ENCODE measurements at places on chromosomes 13 and 19.
A peak's percentile ranks its signal among the peaks of the same experiment; 100 is the strongest.

- H3K4me1 ChIP-seq, result peaks cover 46% of the 10 kb centered on the region
- DNase-seq, result no peak
- no peak overlapping the region for H3K4me3 ChIP-seq
- H3K27ac ChIP-seq, result no peak overlapping the region
- no peaks in the 10 kb centered on the region for H3K27me3 ChIP-seq
Observed at GRCh38 chr19:2331601-2332246, 3.2 kb downstream of the SPPL2B start.

GRCh38 chr19:56750658-56751057, 79.1 kb upstream of the ZNF835 start:
- H3K27ac ChIP-seq, result no peak overlapping the region
- no peak overlapping the region for H3K4me3 ChIP-seq
- no peaks in the 10 kb centered on the region for H3K27me3 ChIP-seq
- DNase-seq, result no peak
- no peaks in the 10 kb centered on the region for H3K4me1 ChIP-seq

DNA sequence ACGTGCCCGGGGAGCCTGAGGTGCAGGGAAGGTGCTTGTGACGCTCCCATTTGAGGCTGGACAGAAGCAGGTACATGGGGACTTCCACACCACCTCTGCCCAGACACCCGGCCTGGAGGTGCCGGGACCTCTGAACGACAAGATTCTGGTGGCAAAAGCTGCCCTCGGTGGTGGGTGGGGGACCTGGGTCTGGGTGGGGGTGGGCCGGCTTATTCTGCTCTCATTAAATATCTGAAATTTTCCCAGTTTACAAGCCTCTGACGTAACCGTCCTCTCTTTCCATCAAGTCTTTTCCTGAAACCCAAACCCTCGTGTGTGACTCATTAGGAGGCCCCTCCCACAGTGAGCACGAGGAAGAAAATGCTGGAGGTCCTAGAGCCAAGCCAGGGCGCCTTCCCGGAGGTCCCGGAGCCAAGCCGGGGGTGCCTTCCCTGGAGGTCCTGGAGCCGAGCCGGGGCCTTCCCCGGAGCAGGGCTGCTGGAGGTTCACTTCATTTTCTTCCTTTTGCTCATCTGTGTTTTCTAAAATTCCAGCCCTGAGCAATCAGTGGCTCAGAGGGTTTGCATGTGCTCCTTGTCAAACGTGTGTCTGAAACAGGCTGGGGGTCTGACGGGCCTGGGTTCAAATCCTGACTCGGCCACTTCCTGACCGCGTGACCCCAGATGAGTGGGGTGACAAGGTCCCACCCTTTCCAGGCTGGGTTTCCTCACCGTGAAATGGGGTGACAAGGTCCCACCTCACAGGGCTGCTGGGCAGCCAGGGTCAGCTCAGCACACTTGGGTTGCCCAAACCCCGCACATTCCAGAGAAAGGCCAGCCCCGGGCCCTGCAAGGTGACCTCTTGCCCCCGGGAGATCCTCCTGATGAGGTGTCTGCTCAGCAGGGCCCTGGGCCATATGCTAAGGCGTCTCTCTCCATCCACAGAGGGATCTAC, 10.0 kb downstream of the CFD start:
- peak overlapping the region; percentile 16 for H3K27ac ChIP-seq
- no peaks in the 10 kb centered on the region for H3K27me3 ChIP-seq
- H3K4me1 ChIP-seq, result peaks cover 13% of the 10 kb centered on the region
- DNase-seq, result no peak

- H3K36me3 ChIP-seq, result no peaks in the 10 kb centered on the region
- H3K27me3 ChIP-seq, result no peaks in the 10 kb centered on the region
- DNase-seq, result peak; percentile 70
Observed at GRCh38 chr13:74132776-74133656, 1.2 kb downstream of the KLF12 start.

DNA sequence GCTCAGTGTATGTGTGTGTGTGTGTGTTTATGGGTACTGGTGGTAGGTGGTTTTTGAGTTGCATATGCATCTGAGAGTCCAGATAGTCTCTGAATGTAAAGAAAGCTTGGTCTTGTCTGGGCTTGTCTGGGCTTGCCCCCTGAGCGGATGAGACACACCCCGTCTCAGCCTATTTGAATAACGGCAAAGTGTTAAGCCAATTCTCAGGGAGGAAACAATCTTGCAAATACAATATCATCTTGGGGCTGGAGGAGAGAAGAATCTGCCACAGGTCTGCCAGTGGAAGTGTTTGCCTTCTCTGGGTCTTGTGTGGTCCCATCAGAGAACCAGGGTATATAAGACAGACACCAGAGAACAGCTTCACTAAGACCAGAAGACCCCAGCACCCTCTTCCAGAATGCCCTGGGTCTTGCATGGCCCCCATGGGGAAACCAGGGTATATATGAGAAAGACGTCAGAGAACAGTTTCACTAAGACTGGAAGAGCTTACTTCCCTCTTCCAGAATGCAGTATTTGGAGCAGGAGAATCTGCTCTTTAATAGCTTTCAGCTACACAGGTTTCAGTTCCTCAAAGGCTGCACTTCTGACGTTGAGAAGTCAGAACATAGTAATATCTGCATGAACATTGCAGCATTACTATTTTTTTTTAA, 13.3 kb downstream of the CD70 start:
- peak overlapping the region; percentile 57 for H3K27ac ChIP-seq
- H3K36me3 ChIP-seq, result no peaks in the 10 kb centered on the region
- no peak for DNase-seq
- H3K4me1 ChIP-seq, result peaks cover 7% of the 10 kb centered on the region
- H3K27me3 ChIP-seq, result peaks cover under 1% of the 10 kb centered on the region

DNA sequence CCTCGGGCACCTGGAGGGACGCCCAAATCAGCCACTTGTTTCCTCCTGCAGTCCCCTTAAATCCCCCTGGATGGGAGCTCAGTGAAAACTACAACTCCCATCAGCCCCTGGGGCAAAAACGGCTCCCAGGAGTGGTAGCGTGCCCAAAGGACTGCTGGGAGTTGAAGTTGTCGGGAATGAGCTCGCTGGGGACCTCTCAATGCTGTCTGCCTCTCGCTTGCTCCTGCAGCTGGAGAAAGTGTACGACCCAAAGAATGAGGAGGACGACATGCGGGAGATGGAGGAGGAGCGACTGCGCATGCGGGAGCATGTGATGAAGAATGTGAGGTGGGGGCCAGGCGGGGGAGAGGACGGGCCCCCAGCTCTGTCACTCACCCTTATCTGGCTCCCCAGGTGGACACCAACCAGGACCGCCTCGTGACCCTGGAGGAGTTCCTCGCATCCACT, 14.7 kb upstream of the DHDH start:
- H3K4me1 ChIP-seq, result no peaks in the 10 kb centered on the region
- no peak overlapping the region for H3K4me3 ChIP-seq
- no peak for DNase-seq
- no peak overlapping the region for H3K27ac ChIP-seq
- peaks cover 15% of the 10 kb centered on the region for H3K36me3 ChIP-seq

GRCh38 chr13:112712451-112713207, 22.8 kb downstream of the ATP11A start:
- no peaks in the 10 kb centered on the region for H3K27me3 ChIP-seq
- H3K36me3 ChIP-seq, result no peaks in the 10 kb centered on the region
- no peak overlapping the region for H3K4me3 ChIP-seq
- DNase-seq, result no peak

GRCh38 chr13:24381541-24382265, 72.3 kb downstream of the C1QTNF9 start:
- H3K27ac ChIP-seq, result no peak overlapping the region
- H3K27me3 ChIP-seq, result no peaks in the 10 kb centered on the region
- H3K36me3 ChIP-seq, result no peaks in the 10 kb centered on the region
- H3K4me1 ChIP-seq, result no peaks in the 10 kb centered on the region

DNA sequence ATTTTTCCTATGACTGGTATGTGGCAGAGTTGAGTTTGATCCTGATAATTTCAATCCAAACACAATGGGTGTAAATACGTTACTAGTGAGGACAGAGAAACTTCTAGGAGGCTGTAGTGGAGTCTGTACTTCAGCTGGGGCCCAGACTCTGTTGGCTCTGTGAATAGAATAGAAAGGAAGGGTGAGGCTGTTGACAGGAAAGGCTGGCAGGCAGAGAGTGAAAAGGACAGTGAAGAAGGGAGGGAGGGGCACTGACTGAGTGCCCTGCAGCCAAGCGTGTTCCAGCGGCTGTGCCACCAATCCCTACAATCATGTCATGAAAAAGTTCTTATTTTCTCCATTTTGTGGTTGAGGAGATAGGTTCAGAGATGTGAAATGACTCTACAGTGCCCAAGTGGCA, 80.5 kb downstream of the MBNL2 start:
- no peak for DNase-seq
- no peak overlapping the region for H3K27ac ChIP-seq
- H3K36me3 ChIP-seq, result no peaks in the 10 kb centered on the region
- H3K27me3 ChIP-seq, result no peaks in the 10 kb centered on the region
- H3K4me1 ChIP-seq, result peaks cover 7% of the 10 kb centered on the region
- H3K4me3 ChIP-seq, result no peak overlapping the region

DNA sequence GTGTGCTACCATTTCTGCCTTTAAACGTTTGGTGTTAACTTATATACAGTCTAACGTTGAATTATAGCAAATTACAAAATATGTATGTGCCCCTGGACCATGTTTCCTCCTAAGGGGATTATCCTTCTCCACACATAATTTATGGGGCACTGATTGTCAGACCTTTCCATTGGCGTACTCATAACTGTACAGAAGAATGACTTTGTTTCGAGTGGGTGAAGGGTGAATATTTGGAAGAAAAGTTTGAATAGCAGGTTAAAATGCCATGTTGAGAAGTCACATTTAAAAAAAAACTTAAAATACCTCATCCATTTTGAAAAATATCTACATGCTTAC, 58.8 kb downstream of the SLC10A2 start:
- H3K4me1 ChIP-seq, result no peaks in the 10 kb centered on the region
- no peak overlapping the region for H3K4me3 ChIP-seq
- DNase-seq, result no peak
- no peaks in the 10 kb centered on the region for H3K36me3 ChIP-seq
- H3K27ac ChIP-seq, result no peak overlapping the region

DNA sequence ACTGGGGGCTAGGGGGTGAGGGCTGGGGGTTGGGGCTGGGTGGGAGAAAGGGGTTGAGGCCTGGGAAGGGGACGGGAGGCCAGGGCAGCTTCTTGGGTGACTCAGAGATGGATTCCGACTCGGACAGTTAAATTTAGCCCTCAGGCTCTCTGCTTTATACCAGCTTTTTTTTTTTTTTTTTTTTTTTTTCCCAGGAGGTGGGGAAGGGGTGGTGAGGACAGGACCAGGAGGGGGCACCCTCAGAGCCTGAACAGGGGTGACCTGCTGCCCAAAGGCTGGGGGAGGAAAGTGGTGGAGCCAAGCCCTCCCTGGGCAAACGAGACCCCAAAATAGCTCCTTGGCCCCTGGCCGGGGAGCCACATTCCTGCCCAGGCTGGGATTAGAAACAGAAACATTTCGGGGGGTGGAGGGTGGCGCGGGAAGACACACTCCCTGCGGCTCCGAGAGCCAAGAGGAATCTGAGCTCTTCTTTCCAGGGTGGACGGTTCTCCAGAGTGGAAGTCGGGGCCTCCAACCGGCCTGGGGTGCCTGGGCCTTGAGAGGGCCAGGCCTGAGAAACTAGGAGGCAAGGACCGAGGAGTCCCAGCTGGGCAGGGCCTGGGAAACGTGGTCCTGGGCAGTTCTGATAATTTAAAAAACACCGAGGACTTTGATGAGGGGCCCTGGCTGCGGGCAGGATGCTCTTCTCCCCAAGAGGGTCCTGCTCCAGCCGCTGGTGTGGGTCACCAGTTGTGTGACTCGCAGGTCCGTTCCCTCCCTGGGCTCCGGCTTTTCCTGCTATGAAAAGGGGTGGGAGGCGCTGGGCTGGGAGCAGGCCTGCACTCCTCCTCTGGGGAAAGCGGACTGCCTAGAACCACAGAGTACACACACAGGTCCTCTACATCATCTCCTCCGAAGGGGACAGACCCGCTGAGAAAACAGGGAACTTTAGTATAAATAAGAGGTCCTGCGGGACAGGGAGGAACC, 813 bp upstream of the DMPK start:
- no peak for DNase-seq
- H3K27ac ChIP-seq, result no peak overlapping the region
- peaks cover 20% of the 10 kb centered on the region for H3K4me1 ChIP-seq
- peaks cover 5% of the 10 kb centered on the region for H3K27me3 ChIP-seq
- no peak overlapping the region for H3K4me3 ChIP-seq

DNA sequence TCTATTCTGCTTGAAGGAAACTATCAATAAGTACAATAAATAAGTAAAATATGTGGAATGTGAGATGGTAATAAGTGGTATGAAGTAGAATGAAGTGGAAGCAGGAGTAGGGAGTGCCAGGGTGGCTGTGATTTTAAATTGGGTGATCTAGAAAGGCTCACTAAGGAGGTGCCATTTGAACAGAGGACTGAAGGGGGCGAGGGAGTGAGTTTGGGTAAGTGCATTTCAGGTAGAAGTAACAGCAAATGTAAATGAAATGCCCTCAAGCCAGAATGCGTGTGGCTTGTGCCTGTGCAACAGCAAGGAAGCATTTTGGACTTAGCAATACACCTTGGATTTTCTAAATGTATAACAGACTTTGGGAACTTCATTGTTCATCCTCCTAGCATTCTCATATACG, 77.1 kb downstream of the CCNA1 start:
- no peaks in the 10 kb centered on the region for H3K36me3 ChIP-seq
- no peak for DNase-seq
- H3K27me3 ChIP-seq, result no peaks in the 10 kb centered on the region
- no peak overlapping the region for H3K4me3 ChIP-seq

- no peaks in the 10 kb centered on the region for H3K27me3 ChIP-seq
- H3K4me1 ChIP-seq, result peaks cover 28% of the 10 kb centered on the region
- H3K4me3 ChIP-seq, result peak overlapping the region; percentile 44
- peaks cover under 1% of the 10 kb centered on the region for H3K36me3 ChIP-seq
- no peak overlapping the region for H3K27ac ChIP-seq
Observed at GRCh38 chr19:2032296-2032941, 16.9 kb upstream of the BTBD2 start.

- no peak for DNase-seq
- H3K27ac ChIP-seq, result no peak overlapping the region
- peaks cover 7% of the 10 kb centered on the region for H3K4me1 ChIP-seq
- H3K36me3 ChIP-seq, result peaks cover 10% of the 10 kb centered on the region
- H3K4me3 ChIP-seq, result no peak overlapping the region
Observed at GRCh38 chr19:10831987-10832938, 3.7 kb downstream of the TMED1 start.

- no peak for DNase-seq
- no peaks in the 10 kb centered on the region for H3K27me3 ChIP-seq
- H3K4me1 ChIP-seq, result peaks cover 13% of the 10 kb centered on the region
- no peak overlapping the region for H3K4me3 ChIP-seq
- no peak overlapping the region for H3K27ac ChIP-seq
Observed at GRCh38 chr19:38006361-38007045, 99.5 kb downstream of the SIPA1L3 start.

DNA sequence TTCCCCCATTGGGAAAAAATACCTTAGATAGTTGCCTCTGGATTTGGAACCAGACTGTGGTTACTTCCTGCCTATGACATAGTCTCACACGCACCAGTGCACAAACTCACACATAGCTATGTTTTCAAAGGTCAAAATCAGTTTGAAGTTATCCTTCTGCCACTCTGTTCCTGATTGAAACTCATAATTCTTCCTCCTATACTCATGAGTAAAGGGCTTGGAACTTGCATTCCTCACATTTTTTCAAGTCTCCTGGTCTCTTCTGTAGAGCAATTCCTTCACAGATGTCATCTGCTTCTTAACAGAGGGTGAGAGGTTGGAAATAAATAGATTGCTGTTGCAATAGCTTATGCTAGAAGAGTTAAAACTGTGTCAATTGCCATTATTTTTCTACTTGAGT, 18.6 kb upstream of the POSTN start:
- H3K27ac ChIP-seq, result no peak overlapping the region
- no peak for DNase-seq
- no peaks in the 10 kb centered on the region for H3K36me3 ChIP-seq
- H3K4me1 ChIP-seq, result no peaks in the 10 kb centered on the region
- no peaks in the 10 kb centered on the region for H3K27me3 ChIP-seq
- H3K4me3 ChIP-seq, result no peak overlapping the region

GRCh38 chr13:40787062-40787461, 2.3 kb upstream of the SLC25A15 start:
- DNase-seq, result no peak
- H3K27me3 ChIP-seq, result no peaks in the 10 kb centered on the region
- no peak overlapping the region for H3K4me3 ChIP-seq
- no peaks in the 10 kb centered on the region for H3K36me3 ChIP-seq
- no peak overlapping the region for H3K27ac ChIP-seq
